ENCODE measurements at places on chromosomes 12 and 14.

DNA sequence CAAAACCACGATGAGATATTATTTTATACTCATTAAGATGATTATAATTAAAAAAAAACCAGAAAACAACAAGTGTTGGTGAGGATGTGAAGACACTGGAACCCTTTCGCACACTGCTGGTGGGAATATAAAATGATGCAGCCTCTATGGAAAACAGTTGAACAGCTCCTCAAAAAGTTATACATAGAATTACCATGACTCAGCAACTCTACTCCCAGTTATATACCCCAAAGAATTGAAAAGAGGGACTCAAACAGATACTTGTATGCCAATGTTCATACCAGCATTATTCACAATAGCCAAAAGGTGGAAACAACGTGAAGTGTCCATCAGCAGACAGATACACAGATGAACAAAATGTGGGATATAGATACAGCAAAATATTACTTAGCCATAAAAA lies 53.1 kb downstream of the TAOK3 start:
- no peak for DNase-seq

DNA sequence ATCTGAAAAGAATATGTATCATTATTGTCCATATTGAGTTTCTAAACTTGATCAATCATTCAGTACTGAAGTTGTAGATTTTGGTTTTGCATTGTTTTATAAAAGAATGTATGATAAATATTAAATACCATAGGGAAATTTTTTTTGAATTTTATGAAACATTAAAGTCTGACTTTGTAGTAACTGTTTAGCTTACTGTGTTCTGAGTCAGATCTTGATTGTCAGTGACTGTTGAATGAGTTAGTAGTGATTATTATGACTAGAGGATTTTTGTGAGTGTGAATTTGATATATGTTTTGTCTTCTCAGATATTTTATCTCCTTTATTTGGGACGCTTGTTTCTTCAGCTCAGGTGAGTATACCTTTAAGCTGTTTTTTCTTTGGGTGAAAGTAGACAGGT lies 10.1 kb downstream of the TDP1 start:
- no peak for DNase-seq

DNA sequence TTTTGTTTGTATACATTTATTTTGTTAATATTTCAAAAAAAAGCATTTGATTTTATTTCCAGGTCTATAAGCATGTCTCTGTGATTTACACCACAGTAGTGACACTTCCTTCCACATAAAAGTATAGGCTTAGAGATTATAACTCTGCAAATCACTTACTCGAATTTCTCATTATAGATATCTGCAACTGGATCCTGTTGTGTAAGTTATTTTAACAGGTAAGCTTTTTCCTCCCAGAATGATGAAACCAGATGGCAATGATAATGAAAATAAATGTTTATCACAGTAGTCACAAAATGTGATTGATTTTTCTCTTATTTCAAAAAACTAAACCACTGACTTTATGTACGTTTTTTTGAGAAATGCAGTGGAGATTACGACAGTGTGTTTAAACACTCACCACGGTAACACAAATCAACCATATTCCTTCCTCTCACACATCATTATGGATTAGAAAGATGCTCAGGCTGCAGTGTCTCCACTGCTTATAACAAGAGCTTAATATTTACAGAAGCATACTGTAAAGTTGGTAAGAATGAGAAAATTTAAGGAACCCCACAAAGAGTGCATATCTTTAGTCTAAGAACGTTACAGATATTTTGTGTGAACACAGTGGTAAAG lies 194.6 kb downstream of the ATXN7L3B start:
- DNase-seq, result no peak

- DNase-seq, result no peak
Measured at GRCh38 chr12:53191885-53192530, 11.3 kb upstream of the CSAD start.

GRCh38 chr12:122869207-122869973 lies 26.5 kb downstream of the VPS37B start:
- no peak for DNase-seq

GRCh38 chr12:127052511-127053232 lies 1214.3 kb upstream of the TMEM132C start:
- DNase-seq, result no peak

DNA sequence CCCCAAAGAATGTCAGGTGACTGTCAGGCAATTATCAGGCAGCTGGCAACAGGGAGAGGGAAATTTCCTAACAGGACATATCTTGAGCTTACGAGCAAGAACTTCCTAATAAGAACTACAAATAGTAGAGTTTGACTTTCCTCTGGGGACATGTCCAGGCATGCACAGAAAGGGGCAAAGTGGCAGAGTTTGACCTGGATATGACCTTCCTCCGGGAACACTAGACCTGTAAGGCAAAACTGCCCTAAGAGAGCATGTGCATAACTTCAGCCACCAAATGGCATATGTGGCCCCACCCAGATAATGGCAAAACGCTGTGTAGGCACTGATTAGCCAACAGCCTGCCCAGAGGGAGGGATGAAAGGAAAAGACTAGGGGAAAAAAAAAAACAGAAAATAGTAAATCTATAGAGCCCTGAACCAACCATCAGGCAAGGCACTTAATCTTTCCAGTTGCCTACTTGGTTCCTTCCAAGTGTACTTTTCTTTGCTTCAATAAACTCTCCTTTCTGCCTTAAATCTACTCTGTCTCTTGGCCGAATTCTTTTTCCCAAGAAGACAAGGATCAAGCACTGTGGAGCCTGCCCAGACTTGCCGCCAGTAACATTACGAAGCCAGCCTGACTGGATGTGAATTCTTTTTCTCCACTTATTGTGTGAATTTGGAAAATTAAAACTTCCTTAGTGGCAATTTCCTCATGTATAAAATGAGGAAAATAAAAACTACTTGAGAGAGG lies 164.1 kb downstream of the SPTSSA start:
- DNase-seq, result no peak

DNA sequence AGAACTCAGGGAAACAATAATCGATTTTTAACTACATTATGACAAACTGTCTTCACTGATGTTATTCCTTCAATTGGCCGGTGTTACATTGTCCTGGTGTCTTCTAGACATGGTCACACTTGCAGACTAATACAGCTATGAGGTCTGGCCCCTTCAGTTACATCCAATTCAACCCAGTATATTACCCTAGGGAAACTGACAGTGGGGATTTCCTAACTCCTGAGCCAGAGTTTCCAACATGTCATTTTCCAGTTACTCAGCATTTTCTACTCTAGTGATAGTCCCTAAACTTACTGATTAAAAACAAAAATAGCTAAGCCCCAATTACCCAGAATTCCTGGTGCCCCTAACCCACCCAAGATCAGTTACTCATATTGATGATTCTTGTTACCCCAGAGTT lies 21.1 kb downstream of the IFNG start:
- no peak for DNase-seq

DNA sequence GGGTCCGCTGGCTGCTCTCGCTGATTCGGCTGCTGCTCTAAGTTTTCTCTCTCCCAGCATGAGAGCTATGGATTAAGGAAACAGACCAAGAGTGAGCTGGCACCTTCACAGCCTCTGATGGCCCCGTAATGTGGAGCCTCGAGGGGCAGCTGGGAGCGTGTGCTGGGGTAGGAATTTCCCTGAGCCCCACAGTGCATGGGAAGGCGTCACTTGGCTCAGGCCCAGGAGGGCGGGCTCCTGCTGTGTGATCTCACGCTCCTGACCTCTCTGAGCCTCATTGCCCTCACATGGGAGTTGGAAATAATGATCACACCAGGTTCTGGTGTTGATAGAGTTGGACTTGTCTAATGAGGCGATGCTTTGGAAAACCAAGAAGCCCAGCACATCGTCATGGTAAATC lies 238.6 kb upstream of the CRY1 start:
- no peak for DNase-seq

DNA sequence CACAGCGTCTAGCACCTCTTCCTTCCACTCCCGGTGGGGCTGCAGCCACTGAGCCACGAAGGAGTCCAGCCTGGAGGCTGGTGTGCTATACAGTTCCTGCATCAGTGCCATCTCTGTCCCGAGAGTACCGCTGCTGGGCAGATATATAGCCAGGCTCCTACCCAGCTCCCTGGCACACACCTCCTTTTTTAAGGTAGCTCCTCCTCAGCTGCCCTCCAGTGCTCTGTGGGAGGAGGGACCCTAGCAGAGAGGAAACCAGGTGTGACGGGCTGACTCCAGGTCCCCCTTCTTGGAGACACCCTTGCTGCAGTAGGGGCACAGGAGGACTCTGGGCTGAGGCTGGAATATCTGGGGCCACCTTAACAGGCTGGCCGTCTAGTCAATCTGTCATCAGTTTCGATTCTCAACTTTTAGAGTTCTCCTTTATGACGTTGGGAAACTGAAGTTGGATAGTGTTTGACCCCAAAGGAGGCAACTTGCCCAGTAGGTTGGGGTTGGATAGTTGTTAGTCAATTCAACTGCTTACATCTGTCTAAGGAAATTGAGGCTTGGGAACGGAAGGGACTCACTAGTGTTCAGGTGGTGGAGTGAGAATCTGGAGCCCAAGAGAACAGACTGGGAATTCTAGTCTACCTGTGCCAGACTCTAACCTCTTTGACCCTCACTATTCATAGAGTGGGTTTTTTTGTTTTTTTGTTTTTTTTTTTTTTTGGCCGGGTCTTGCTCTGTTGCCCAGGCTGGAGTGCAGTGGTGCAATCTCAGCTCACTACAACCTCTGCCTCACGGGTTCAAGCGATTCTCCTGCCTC lies at the start of gene OASL:
TSS of gene OASL (minus strand) at position 386 of the 808 bp plus-strand sequence. CDS start at position 111, 275 bp downstream.
- DNase-seq, result no peak

DNA sequence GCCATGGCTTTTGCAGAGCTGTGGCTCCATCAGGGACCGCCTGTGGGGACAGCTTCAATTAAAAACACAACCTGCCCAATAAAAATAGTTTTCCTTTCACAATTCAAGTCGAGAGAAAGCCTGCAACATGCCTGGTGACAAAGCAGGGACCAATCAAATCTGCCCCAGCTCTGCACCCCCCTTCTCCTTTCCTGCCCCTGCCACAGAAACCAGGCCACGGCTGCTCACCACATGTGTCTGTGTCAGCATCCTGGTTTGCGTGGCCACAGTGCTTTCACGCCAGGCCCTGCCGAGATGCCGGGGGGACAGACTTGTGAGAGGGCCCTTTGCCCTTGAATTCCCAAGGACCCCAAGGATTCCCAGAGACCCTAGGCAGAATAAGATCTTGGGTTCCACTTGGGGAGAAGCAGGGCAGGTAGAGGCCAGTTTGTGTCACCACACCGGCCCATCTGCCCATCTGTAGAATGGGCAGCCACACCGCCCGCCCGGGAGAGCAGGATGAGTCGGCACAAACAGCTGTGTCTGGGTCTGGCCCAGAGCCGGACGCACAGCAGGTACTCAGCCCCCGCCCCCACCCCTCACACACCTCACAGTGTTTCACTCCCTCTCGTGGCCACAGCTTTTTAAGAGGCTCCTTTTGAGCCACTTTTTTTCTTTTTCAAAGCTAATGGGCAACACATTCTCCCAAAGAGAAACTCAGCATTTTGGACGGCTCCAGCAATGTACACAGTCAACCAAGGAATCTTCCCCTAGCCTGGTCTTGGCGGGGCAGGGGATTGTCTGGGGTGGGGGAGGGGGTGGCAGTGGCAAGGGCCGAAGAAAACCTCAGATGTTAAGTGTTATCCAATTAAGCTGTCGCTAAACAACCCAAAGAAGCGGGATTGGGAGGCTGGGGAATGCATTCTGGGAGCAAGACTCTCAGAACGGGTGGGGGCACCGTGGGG lies 41.5 kb downstream of the BCL11B start:
- DNase-seq, result no peak
